ENCODE measurements at places on chromosomes 6 and 20.

- DNase-seq = no peak
Measured at GRCh38 chr20:20881808-20882207, 169.4 kb upstream of the RALGAPA2 start.

DNA sequence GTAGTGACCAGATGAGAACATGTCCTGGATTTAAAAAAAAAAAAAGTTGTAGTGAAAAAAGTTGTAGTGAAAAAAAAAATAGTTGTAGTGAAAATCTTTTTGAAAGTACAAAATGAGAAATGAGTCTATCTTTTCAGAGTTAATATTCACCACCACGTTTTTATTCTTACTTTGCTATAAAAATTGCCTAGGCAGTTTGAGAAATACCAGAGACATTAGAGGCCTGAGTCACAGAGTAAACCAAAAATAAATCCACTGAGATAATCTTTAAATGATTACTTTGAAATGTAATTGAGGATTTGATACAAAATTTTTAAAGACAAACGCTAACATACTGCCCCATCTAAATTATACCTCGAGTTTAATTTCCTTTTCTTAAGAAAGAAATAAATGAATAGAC lies 101.2 kb upstream of the TIAM2 start:
- no peak for DNase-seq

DNA sequence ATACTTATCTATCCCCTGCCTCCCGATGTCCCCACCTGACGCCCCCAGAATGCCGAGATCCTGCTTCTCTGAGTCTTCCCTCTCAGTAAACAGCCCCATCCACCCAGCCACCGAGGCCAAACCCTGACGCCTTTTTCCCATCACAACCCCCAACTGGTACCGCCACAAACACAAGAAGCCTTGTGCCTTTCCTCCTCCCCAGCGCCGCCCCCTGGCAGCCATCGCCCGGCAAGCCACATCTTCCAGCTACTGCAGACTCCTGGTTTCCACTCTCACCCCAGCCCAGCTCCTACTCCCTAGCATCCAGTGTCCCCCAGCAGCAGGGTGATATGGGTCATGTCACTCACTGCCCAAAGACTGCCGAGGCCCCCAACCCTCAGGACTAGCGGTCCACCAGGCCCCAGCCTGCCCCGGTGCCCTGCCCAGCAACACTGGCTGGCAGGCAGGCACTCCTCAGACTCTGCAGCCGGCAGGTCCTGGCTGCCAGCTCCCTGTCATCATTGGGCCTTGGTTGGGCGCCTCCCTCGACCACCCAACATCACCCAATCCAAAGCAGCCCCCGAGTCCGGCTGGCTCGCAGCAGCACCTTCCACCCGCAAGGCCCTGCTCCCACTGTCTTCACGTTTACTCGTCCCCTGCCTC lies 11.2 kb downstream of the TCFL5 start:
- DNase-seq = no peak

- DNase-seq = no peak
Measured at GRCh38 chr6:105501826-105502344, 99.0 kb upstream of the PREP start.

DNA sequence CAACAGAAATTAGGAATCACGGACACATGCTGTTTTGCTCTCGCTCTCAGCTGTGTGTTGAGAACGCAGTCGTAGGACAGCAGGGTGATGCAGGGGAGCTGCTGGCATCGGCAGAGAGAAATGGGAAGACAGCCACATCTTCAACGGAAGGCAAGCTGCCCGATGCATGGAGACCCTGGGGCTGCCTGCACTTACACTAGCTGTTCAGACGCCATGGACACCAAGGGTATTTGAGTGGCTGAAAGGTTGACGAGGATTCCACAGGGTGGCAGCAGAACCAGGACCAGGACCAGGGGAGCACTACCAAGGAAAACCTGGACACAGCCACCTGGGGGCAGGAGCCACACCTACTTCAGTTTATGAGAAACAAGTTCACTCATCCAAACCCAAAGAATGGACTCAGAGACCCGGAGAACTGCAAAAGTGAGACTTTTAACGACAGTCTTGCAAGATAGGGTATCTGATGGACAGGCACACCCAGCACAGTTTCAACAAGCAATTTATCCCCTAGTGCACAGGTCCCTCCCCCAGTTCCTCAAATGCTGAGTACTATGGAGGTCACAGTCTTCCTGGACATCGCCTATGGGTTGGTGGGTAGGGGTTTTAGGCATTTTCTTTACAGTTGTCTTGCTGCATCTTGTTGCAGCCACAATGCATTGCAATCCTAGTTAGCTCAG lies 56.3 kb upstream of the ENTPD6 start:
- no peak for DNase-seq

DNA sequence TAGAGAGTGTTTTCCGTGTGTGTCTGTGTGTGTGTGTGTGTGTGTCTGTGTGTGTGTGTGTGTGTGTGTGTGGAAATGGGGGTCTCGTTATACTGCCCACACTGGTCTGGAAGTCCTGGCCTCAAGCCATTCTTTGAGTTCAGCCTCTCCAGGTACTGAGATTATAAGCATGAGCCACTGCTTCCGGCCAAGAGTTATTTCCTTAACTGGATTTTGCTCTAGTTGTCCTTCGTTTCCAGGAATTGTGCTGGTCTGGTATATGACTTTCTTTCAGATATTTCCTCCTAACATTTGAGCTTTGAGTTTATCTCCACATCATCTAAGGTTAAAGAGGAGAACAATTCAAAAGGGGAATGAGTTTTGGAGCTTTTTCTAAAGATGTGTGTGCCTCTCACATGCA lies 124.8 kb downstream of the SH3BGRL2 start:
- no peak for DNase-seq

DNA sequence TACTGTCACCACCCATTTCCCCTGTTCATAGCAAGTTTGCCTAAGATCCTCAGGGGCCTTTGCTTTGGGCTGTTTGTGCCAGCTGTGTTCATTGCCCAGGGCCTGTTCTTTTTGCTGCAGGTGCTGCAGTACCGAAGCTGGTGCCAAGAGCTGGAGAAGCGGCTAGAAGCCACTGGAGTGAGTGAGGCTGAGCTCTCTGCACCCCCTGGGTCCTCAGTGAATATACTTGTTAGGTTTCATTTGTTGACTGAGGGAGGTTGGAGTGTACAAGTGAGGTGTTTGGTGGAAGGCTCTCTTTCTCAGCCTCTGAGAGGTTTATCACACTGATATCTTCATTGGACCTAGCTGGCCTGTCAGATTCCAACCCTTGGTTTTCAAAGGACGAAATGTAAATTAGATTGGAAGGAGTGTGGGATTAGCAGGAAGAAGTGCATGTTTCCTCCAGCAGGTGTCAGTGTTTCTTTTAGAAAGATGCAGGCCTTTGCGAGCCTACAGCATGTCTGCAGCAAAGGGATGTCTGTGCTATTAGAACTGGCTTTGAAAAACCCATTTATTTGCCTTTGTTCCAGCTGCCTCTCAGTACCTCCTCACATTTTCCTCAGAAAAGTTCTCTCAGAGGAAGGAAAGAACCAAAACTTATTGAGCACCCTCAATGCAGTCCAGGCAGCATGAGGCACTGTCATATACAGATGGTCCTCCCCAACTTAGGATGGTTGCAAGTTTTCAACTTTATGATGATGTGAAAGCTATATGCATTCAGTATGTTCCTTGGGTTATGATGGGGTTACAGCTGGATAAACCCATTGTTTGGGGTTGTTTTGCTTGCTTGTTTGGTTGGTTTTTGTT lies 8.3 kb downstream of the CEP250 start:
- DNase-seq = peak; percentile 18
